ENCODE measurements at places on chromosomes 1 and 21.

DNA sequence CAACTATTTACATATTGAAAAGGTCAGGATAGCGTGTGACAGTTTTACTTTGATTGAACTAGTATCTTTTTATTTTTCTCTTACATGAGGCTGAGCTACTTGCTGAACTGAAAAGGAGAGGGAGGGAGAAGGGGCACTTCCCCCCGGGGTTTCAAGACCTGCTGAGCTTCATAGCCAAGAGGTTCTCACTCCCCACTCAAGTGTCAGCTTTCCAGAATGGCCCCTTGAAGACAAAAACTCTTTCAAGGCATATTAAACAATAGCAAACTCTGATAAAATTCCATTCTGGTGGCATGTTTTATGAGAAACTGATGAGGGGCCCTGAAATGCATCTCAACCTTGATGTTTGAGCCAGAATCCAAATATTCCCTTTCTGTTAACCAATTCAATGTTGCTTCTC lies 143.0 kb downstream of the KAZN start:
- DNase-seq = no peak

DNA sequence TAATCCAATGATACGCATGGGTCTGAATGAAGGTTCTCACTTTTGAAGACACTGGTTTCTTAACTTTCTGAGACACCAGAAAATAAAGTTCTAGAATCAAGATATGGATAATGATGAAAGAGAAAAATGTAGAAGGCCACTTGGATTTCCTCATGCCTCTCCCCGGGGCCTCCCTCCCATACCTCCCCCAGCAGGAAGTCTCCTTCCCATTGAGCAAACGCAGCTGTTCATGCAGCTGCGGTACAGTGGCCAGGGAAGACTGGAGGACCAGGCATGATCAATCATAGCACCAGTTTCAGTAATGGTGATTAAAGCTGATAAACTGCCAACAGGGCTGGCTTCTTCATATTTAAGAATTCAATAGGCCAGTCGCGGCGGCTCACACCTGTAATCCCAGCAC lies 10.9 kb upstream of the UBR4 start:
- no peak for DNase-seq

DNA sequence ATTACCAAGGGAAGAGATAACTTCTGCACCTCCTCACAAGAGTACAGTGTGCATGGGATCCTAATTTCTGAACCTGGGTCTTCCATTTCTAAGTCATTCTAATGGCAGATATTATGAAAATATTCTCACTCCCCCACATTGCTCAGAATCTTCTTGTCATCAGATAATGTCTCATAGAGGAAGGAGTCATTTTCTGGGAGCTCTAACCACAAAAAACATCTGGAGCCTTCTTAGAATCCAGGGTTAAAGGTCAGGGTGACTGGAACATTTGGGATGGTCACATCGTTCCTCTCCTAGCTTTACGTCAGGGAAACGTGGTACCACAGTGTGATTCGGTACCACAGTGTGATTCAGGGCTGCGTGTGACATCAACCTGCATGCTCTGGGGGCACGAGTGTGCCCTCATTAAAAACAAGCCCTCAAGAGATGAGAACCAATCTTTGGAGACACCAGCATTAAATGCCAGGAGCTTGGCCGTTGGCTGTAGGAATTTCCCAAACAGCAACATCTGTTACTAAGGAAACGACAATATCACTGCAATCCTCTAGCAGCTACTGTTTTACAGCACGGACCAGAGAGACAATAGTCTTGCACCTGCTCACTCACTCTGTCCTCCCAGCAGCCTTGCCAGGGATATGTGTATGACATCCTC lies 179.1 kb downstream of the PSMG1 start:
- no peak for DNase-seq

DNA sequence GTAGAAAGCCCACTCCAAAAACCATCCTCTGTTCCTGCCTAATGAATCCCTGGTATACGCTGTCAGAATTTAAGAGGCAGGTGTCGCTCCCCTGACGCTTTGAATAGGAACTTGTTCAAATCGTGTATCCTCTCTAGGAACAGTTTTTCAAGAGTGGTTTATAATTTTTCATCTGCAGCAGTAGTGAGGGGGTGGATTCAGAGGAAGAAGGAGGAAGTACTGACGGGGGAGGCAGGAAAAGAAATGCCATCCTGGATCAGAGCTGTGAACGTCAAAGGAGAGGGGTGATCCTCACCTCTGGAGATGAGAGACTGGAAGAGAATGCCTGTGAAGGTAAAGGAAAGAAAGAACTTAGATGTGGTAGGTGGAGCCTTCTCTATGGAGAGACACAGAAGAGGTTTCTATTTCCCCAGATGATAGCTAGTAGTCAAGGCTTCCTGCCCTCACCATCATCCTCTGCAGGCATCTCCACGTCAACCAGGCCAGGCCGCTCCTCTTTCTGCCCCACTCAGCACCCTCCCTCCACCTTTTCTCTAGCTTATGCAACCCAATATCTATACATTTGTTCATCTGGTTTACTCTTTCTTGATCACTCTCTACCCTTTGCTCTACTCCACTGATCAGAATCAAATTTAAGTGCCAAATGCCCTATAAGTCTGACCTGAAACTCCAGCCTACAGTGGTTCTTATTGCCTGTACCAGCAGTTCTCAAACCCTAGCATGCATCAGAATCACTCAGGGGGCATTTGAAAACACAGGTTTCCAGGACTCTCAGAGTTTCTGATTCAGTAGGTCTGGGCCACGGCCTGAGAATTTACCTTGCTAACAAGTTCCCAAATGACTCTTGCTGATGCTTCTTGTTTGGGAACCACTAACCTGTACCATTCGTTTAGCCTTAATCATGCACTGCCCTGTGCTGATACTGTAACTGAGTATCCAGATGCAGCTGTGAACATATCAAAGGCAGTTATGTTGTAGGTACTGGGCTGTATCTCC lies 13.1 kb upstream of the BCL9 start:
- no peak for DNase-seq

DNA sequence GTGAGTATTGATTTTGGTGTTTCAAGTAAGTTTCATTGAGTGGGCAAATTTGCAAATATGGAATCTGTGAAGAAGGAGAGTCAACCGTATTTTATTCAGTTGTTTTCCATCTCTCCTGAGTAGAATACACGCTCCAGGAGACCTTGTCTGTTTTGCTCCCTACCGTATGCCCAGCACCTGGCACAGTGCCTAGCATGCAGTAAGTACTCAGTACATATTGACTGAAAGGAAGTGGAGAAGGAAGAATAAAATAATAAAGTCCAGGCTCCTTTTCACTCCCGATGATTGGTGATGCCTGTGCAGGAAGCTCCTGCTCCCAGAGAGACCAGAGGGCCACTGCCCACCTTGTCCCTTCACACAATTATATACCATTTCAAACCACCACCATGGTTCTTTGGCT lies 59.4 kb upstream of the NEK2 start:
- no peak for DNase-seq

DNA sequence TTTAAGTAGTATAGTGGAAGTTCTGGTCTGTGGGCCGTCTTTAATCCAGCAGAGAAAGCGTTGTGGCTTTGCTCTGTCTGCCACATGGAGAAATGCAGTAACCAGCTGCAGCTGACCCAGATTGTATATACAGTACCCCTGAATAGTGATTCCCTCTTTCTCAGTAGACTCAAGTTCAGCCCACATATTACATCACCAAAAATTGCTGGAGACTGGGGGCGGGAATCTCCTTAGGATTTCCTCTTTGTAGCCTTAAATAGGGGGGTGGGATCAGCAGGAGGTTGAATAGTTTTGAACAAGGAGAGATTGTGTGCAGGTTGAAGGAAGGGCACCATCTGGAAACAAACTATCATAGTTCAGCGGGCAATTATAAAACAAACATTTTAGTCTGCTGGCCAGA lies at the start of gene ANGPTL1:
ANGPTL1 (minus strand) TSS at position 134 of the 400 bp plus-strand sequence. CDS start 5,301 bp downstream, outside the sequence.
- DNase-seq = no peak

GRCh38 chr21:34999397-34999941 lies 49.6 kb downstream of the RUNX1 start:
- no peak for DNase-seq

DNA sequence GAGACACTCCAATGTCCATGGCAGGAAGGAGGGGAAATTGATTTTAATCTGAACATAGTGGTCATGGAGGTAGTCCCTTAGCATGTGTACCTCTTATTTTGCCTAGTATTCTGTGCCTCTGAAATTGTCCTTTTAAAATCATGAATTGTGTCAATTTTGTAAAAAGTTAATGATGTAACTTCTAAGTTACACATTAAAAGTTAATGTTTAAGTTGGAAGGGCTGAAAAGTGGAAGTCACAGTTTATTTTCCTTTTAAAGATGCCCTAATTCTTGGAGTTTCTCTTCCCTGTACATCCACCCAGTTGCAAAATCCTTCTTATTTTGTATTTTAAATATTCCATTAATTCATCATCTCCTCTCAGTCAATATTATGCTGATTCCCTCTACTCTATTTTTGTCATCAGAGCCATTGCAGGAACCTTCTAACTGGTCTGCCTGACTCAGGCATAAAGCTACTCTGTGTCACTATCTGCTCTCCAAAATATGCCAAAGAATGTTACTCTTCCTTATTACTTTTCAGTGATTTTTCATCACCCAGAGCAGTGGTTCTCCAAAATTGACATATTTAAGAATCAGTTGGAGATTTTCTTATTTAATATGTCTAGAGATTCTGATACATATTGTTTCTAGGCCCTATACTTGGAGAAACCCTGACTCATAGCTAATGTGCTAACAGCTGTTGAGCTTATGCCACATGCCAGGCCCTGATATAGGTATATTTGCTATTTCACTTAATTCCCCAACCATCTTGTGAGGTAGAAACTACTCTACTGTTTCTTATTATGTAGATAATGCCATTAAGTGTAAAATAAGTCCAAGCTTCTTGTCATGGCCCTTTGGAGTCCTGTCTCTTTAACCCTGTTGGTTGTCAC lies 5.1 kb downstream of the HOOK1 start:
- no peak for DNase-seq

DNA sequence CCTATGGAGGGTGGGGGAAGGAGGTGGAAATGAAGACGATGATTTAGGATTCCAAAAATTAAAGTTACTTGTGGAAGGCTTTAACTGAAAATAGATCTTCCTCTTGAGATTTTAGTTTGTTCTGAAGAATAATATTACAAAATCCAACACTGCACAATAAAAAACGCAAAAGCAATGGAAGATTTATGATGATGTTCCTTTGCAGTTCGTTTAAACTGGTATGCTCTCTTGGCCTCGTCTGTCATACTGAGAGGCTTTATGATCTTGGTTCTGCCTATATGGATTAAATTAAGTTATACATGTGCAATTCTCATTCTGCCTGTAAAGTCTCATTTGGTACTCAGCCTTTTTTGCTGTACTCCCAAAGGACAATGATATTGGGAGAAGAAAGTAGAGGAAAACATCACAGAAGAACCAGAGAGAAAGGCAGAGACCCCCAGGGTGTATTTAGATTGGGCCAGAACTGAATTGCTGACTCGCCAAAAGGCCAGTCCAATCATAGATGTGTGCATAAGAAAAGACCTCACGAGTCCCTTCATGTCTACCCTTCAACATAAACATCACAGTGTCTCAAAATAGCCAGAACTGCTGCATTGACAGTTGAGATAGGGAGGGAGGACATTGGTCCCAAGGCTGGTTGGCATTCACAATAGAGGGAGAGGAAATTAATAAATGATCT lies 188.6 kb downstream of the GREM2 start:
- DNase-seq = no peak

GRCh38 chr1:19398309-19398760 lies 86.2 kb downstream of the SLC66A1 start:
- DNase-seq = no peak

DNA sequence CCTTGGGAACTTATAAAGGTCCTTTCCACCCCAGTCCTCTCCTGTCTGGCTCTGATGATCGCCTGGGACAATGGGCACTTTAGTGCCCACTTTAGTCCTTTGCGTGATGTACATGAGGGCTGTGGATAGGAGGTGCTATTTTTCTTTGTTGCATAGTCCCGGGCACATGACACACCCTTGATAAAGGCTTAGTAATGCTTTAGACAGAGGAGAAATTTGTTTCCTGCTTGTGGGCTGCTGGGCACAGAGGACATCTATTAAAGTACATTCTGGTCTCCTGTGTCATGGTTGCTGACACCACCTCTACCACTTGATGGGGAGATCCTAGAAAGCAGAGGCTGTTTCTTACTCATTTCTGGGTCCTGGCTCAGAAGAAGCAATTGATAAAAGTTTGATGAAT lies 5.4 kb upstream of the KNCN start:
- DNase-seq = no peak

- no peak for DNase-seq
Observed at GRCh38 chr1:235455823-235456222, 48.4 kb downstream of the B3GALNT2 start.

DNA sequence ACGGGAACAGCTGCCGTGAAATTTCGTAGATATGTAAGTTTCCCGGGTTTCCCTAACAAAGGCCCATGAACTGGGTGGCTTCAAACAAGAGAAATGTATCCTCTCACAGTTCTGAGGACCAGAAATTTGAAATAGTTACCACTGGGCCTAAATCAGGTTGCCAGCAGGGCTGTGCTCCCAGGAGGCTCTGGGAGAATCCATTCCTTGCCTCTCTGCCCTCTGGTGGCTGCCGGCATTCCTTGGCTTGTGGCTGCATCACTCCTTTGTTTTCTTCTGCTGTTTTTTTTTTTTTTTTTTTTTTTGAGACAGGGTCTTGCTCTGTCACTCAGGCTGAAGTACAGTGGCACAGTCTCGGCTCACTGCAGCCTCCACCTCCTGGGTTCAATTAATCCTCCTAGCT lies 23.7 kb downstream of the UMODL1 start:
- peak; percentile 28 for DNase-seq

DNA sequence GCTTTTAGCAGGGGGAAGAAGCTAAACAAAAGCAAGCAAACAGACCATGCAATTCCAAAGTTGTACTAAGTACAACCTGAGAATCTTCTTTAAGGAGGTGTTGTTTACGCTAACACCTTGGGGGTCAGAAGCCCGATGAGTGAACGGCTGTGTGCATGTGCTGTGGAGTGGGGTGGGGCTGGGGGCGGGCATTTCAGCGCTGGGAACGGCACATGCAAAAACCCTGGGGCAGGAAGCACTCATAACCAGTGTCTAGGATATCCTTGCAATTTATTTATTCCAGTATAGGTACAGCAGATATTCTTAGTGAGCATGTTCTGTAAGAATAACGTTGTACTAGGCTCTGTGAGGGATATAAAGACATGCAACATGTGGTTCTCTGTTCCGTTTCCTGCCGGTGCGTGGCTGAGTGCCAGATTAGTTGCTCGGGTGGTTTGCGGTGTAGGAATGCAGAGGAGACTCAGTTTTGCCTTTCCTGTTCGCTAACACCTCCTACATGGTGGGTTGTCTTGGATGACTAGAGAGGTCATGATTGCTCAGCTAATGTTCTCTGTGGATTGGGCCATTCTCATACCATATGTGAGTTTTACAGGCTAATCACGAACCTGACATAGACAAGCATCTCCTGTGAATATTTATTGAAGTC lies 3.7 kb downstream of the FASLG start:
- peak; percentile 76 for DNase-seq
